Adipose tissue (tissue), 3 donors: ENCODE measurements at places on chromosomes 4 and X. TPM values are rescaled to one million over a fixed set of nuclear protein-coding genes. Genes with fewer than 3 reads are reported as not detected.

The NXF2 gene
- not detected for polyA plus RNA-seq

The TRIML1 gene
- polyA plus RNA-seq, result not detected

The MAGED4 gene
- polyA plus RNA-seq, result 3.7 TPM

The APLN gene
- polyA plus RNA-seq, result 2.8 TPM

The FAM133A gene
- not detected for polyA plus RNA-seq

The H2BW2 gene
- not detected for polyA plus RNA-seq

The ARHGAP24 gene
- 7.9 TPM for polyA plus RNA-seq

The PNMA6A gene
- polyA plus RNA-seq, result 1.0 TPM

The GUCY1B1 gene
- polyA plus RNA-seq, result 5.1 TPM

The TREX2 gene
- polyA plus RNA-seq, result 0.56 TPM

The HPGDS gene
- polyA plus RNA-seq, result 6.1 TPM

The ATOH1 gene
- polyA plus RNA-seq, result not detected

The XPNPEP2 gene
- 0.87 TPM for polyA plus RNA-seq

The GPR82 gene
- 0.03 TPM for polyA plus RNA-seq

The TEX11 gene
- polyA plus RNA-seq, result not detected

The FGB gene
- 0.31 TPM for polyA plus RNA-seq

The MAMLD1 gene
- 10.0 TPM for polyA plus RNA-seq

The ANOS1 gene
- polyA plus RNA-seq, result 0.90 TPM
